Osteoblast (primary cell): ENCODE measurements at places on chromosomes 2 and 18. TPM values are rescaled to one million over a fixed set of nuclear protein-coding genes. Genes with fewer than 3 reads are reported as not detected.

DNA sequence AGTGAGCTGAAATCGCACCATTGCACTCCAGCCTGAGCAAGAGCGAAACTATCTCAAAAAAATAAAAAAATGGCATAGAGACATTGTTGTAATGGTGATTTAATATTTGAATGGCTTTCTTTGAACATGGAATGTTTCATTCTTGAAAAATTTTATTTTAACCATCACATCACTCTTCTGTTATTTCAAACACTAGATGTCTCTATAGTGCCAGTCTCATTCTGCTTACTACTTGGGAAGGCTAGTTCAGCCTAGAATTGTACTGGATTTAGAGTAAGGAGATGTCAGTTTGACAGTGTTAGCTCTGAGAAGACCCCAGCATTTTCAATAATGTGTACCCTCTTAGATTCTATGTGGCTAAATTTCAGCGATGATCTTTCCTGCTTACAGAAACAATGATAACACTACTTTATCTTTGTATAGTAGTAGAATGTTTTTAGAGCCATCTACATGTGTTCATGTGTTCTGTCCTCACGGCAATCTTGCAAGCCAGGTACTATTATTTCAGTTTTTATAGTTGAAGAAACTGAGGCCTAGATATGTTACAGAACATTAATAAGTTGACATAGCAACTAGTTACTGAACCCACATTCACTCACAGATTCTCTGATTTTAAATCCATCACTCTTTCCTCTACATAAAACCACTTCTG is 142.9 kb upstream of the ZSWIM2 start:
- peak; percentile 72 for DNase-seq

- DNase-seq: no peak
These were observed 248.2 kb upstream of the CDH20 start for GRCh38 chr18:61085036-61085435.

GRCh38 chr2:98484121-98484557 is 39.5 kb downstream of the INPP4A start:
- DNase-seq: no peak

DNA sequence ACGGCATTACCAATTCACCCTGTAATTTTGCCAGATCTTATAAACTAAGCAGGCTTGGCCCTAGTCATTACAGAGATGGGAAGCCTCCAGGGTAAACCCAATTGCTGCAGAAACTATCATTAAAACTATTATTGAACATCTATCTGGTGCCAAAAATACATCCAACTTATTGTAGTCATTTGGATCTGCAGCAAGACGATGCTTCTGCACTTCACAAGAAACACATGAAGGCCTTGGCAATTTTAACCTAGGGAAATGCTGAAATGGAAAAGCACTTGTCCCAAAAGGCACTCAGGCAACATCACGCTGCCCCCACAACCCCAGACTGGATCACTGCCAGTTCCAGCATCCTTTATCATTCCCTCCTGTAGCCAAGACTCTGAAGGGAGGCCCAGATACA is 85.3 kb upstream of the ACVR2A start:
- DNase-seq: no peak

DNA sequence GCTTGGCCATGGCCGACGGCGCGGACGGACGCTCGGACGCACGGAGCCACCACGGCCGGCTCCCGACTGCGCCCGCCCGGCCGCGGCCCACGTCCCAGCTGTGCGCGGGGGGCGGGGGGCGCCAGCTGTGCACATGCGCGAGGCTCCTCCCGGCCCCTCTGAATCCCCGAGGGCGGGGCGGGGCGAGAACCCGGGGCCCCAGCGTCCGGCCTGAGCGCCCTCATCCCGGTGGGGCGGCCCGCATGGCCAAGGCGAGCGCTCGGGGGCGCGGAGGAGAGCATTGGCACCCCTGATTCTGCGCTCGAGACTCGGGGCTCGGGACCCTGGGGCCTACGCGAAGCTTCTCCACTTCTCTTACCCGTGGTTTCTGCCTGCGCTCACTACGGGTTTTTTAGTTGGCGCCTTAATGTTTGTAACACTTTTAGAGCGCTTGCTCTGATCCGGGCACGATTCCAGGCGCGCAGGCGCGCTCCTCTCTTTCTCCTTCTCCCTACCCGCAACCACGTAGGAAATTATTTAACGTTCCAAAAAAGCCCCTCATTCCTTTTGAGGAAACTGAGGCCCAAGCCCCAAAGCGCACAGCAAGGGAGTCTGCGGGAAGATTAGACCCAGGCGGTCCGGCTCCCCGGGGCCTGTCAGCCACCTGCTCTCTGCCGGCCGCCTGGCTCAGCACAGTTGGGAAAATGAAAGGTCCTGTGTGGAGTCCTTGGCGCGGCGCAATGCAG is at the start of gene PXDN:
PXDN (minus strand) TSS at position 70 of the 725 bp plus-strand sequence; CDS start at position 10, 60 bp downstream.
- DNase-seq: peak; percentile 97

DNA sequence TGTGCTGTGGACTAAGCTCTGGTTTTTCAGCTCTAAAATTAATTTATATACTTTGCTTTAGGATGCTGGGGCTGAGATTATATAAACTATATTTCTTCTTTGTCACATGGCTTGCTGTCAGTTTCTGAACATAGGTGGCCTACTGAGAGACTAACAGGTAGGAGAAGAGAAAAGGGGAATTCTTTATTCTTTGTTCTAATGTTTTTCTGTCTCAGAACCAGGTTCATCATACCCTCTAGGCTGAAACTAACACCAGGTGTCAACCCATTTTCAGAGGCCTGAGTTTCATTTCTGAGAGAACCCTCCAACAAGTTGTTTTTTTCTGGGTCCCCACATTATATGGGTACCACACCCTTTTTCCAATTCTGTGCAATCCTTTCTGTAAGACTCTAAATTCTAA is 843.6 kb downstream of the TRIB2 start:
- no peak for DNase-seq

DNA sequence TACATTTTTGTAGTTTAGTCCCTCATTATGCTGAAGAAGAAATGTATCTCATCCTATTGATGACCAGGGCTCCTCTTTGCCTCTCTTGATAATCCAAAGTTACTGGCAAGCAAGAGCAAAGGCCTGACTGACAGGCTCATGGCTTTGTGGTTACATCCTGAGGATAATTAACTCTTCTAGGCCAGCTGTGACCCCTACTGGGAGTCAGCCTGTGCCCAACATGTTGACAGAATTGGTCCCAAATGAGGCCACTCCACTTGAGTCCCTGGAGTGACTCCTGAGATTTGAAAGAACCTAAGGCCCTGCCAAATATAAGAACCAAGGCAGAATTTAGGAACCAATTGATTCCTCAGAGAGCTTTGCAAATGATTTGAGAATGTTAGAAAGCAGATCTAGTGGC is 973.8 kb upstream of the CELF4 start:
- no peak for DNase-seq

GRCh38 chr2:27843992-27844391 is 46.2 kb downstream of the RBKS start:
- no peak for DNase-seq

- DNase-seq: peak; percentile 13
These were observed 48.5 kb downstream of the C2orf74 start for GRCh38 chr2:61210332-61210981.

GRCh38 chr2:221360742-221361141 is 211.4 kb downstream of the EPHA4 start:
- no peak for DNase-seq

GRCh38 chr2:229160180-229160579 is 110.9 kb downstream of the PID1 start:
- no peak for DNase-seq

DNA sequence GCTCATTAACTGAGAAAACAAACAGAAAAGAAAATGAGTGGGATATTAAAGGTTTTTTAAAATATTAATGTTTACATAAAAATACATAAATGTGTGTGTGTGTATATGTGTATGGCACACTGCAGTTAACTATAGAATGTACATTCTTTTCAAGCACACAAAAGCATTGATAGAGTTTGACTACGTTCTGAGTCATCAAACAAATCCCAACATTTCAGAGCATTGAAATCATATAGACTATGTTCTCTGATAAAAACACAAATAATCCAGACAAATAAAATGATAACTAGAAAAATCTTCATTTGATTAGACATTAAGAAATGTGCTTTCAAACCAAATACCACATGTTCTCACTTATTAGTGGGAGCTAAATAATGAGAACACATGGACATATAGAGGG is 84.3 kb upstream of the CELF4 start:
- DNase-seq: no peak

- DNase-seq: no peak
These were observed 2.7 kb downstream of the PPP1CB start for GRCh38 chr2:28754321-28754720.

- no peak for DNase-seq
These were observed 319.2 kb downstream of the NBAS start for GRCh38 chr2:15241929-15242328.

GRCh38 chr2:220167956-220168355 is 540.5 kb downstream of the SLC4A3 start:
- no peak for DNase-seq

DNA sequence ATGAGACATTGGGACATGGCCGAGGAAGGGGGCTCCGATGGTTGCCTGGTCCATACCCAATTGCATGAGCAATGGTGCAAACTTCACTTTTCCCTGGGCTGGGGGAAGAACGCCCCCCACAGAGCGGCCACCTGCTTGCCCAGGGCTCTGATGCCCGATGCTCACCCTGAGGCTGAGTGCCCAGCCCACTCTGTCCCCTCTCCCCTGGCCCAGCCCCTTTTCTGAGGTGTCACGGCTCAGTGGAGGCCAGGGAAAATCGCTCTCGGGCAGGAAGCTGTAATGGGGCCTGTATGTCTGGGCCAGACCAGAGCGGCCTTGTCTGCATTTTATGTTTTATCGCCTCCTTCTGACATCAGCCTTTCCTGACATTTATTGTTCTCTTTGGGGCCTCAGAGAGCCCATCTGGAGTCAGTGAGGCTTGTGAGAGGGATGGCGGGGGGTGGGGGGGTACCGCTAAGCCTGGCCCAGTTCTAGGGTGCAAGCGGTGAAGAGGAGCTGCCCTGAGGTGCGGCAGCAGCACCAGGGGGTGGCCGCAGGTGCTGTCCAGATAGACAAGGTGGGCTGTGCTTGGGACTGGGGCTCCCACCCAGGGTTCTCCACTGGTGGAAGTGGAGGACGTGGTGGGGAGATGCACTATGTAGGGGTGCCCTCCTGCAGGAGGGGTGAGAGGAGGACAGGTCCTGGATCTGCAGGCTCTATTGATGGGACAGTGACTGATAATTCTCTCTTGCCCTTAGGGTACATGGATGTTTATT is 46.2 kb downstream of the INHBB start:
- DNase-seq: peak; percentile 68

DNA sequence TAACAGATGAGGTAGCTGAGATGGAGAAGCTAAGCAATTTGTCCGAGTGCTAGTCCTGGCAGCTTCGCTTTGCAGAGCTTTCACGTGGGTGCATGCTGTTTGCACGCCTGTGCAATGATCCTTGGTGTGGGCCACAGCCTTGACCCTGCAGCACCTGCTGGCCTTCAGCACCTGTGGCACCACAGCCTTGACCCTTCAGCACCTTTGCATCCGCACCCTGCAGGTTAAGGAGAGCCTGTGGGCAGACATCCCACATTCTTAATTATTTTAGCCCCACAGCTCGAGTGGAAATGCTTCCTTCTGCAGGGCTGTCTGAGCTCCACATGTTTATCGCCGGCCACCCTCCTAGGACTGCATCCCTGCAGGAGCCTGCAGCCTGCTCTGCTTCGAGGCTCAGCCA is 19.3 kb downstream of the NCK2 start:
- no peak for DNase-seq

DNA sequence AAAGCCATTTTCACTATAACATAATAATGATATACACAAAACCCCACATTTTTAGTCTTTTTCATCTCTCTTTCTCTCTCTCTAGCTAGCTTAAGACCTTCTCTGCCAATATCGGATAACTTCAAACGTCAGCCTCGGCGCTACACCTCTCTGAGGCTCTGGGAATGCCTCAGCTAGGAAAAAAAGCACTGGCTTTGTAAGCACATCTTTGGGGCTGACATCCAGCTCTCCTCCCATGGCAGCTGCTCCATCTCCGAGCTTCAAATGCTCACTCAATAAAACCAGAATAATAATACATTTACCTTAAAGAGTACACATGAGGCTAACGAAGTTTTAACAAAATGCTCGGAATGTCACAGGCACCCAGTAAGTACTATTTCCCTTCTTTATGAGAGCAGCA is 10.8 kb downstream of the RNU4ATAC start:
- no peak for DNase-seq

DNA sequence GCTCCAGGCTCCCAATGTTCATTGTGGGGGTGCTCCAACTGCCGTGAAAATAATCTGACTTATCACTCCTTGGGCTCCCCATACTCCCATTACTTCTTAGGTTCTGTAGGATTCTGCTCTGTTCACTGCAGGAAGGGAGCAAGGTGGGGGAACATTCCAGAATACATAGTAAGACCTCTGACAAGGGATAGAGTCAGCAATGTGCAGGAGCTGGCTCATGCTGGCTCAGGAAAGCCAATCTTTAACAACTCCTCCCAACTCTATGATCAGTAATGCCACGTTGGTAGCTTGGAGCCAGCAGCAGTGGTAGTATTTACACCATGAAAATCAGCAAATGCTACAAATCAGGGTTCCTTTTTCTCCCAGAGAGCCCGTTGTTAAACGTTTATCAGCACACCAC is 44.4 kb downstream of the FECH start:
- peak; percentile 43 for DNase-seq

GRCh38 chr2:128394007-128394730 is 75.5 kb upstream of the HS6ST1 start:
- no peak for DNase-seq

The SIGLEC15 gene
- total RNA-seq: 8.0 and 12.1 TPM in 2 replicates

The KCNS3 gene
- 1.8 and 2.7 TPM in 2 replicates for total RNA-seq

The HRH4 gene
- under 0.01 TPM in 2 replicates for total RNA-seq

The MSH6 gene
- 29.2 and 35.8 TPM in 2 replicates for total RNA-seq

The CMPK2 gene
- 2.1 and 2.2 TPM in 2 replicates for total RNA-seq

The GPR17 gene
- total RNA-seq: not detected in 2 replicates

The FOXD4L1 gene
- under 0.01 and 0.29 TPM in 2 replicates for total RNA-seq

The RSAD2 gene
- 0.29 and 0.72 TPM in 2 replicates for total RNA-seq

The ITGA4 gene
- total RNA-seq: 5.3 and 9.0 TPM in 2 replicates

The C2orf66 gene
- under 0.01 and 0.36 TPM in 2 replicates for total RNA-seq

The BOD1L2 gene
- total RNA-seq: not detected in 2 replicates
